Hepatocyte (in vitro differentiated cells): ENCODE measurements at places on chromosomes 5 and 9. TPM values are rescaled to one million over a fixed set of nuclear protein-coding genes. Genes with fewer than 3 reads are reported as not detected.

- no peaks in the 10 kb centered on the region for H3K27me3 ChIP-seq
- no peaks in the 10 kb centered on the region for H3K36me3 ChIP-seq
- H3K4me1 ChIP-seq, result no peaks in the 10 kb centered on the region
- DNase-seq, result no peak
- H3K27ac ChIP-seq, result no peak overlapping the region
These were observed 23.6 kb downstream of the CKMT2 start for GRCh38 chr5:81256766-81257165.

GRCh38 chr5:89005990-89006389 is 123.0 kb upstream of the MEF2C start:
- H3K4me3 ChIP-seq, result no peak overlapping the region
- H3K4me1 ChIP-seq, result no peaks in the 10 kb centered on the region
- no peaks in the 10 kb centered on the region for H3K36me3 ChIP-seq
- no peak overlapping the region for H3K27ac ChIP-seq
- no peak for DNase-seq

GRCh38 chr5:139666551-139666950 is 18.4 kb downstream of the CXXC5 start:
- no peak overlapping the region for H3K4me3 ChIP-seq
- no peak overlapping the region for H3K27ac ChIP-seq
- H3K36me3 ChIP-seq, result no peaks in the 10 kb centered on the region
- H3K27me3 ChIP-seq, result no peaks in the 10 kb centered on the region

Gene ABL1
- total RNA-seq, result 44.5 and 46.6 TPM in 2 replicates

- DNase-seq, result no peak
- no peaks in the 10 kb centered on the region for H3K27me3 ChIP-seq
- no peak overlapping the region for H3K4me3 ChIP-seq
- no peaks in the 10 kb centered on the region for H3K36me3 ChIP-seq
These were observed 41.5 kb downstream of the PLPP7 start for GRCh38 chr9:131330814-131331600.

GRCh38 chr5:96315431-96315830 is 117.6 kb downstream of the PCSK1 start:
- no peaks in the 10 kb centered on the region for H3K4me1 ChIP-seq
- DNase-seq, result no peak
- no peaks in the 10 kb centered on the region for H3K36me3 ChIP-seq
- no peak overlapping the region for H3K4me3 ChIP-seq

GRCh38 chr5:172877466-172878260 is 43.6 kb downstream of the ERGIC1 start:
- peaks cover 9% of the 10 kb centered on the region for H3K4me1 ChIP-seq
- no peaks in the 10 kb centered on the region for H3K27me3 ChIP-seq
- no peak for DNase-seq
- no peak overlapping the region for H3K27ac ChIP-seq
- no peak overlapping the region for H3K4me3 ChIP-seq
- no peaks in the 10 kb centered on the region for H3K36me3 ChIP-seq

- H3K4me3 ChIP-seq, result no peak overlapping the region
- no peaks in the 10 kb centered on the region for H3K4me1 ChIP-seq
- H3K27me3 ChIP-seq, result no peaks in the 10 kb centered on the region
- no peak for DNase-seq
These were observed 64.5 kb downstream of the C9orf152 start for GRCh38 chr9:110143485-110143884.
